ENCODE measurements at places on chromosomes 13 and 19.

- no peak for DNase-seq
Measured at GRCh38 chr13:51020600-51020999, 90.5 kb downstream of the C13orf42 start.

DNA sequence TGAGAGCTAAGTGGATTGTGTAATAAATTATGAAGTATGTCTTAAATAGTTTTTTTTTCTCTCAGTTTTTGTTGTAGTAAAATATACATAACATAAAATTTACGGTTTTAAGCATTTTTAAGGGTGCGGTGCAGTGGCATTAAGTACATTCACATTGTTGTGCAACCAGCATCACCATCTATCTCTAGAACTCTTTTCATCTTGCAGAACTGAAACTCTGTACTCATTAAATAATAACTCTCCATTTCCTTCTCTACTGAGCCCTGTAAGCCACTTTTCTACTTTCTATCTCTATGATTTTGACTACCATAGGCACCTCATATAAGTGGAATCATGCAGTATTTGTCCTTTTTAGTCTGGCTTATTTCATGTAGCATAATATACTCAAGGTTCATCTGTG, 87.1 kb downstream of the GJA3 start:
- no peak for DNase-seq

- DNase-seq, result no peak
Measured at GRCh38 chr13:20831254-20831653, 57.5 kb upstream of the EEF1AKMT1 start.

DNA sequence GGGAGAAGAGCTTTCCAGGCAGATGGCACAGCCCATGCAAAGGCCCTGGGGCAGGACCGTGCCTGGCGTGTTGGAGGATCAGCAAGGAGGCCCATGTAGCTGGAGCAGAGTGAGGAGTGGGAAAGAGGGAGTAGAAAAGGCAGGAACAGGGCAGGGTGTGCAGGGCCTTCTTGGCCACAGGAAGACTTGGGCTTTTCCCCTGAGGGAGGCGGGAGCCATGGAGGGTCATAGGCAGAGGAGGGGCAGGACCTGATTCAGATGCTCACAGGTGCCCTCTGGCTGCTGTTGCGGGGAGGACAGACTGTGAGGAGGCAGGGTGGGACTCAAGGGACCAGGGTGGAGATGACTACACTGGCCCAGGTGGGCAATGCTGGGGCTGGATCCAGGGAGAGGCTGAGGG, 13.8 kb upstream of the PTPRS start:
- no peak for DNase-seq

DNA sequence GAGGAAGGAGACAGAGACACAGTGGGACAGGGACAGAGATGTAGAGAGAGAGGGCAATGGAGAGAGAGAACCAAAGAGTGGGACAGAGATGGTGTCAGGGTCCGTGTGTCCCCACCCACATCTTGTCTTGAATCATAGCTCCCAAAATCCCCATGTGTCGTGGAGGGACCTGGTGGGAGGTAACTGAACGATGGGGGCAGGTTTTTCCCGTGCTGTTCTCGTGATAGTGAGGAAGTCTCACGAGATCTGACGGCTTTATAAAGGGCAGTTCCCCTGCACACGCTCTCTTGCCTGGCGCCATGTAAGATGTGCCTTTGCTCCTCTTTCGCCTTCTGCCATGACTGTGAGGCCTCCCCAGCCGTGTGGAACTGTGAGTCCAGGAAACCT, 7.5 kb upstream of the PLA2G4C start:
- DNase-seq, result no peak

DNA sequence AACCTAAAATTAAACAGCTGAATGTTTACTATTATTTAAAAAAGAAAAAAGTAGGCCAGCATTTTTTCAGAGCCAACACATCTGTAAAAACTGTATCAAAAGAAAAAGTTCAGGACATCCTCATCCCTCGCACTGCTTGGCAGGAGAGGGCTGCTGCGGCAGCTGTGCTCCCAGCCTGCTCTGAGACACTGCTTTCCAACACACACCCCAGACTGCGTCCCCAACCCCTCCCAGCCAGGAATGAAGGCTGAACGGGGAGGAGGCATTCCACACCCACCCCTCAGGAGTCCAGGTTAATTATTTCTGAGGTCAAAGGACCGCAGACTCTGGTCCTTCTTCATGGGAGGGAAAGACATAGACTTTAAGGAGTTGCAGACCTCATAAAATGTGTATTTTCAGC, 43.1 kb downstream of the COL4A1 start:
- no peak for DNase-seq

- DNase-seq, result no peak
Measured at GRCh38 chr19:46824890-46825730, 25.5 kb downstream of the AP2S1 start.

- DNase-seq, result no peak
Measured at GRCh38 chr19:49851456-49852259, 699 bp downstream of the PTOV1 start.

- DNase-seq, result no peak
Measured at GRCh38 chr13:33757713-33758112, 60.2 kb upstream of the RFC3 start.

DNA sequence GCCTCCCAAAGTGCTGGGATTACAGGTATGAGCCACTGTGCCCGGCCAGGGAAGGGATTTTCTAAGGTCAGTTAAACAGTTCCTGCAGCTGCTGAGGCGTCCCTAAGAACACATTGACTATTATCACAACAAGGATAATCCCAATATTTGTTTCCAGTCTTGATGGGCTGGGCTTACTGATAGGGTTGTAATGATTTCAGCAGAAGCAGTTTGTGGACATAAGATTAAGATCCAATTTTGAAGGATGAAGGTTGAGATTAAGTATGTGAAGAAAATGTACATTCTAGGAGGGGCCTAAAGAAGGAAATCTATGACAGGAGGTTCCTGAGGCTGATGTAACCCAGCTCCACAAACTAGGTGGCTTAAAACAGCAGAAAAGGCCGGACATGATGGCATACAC, 10.7 kb upstream of the CCDC124 start:
- no peak for DNase-seq

- no peak for DNase-seq
Measured at GRCh38 chr19:44706506-44707236, 7.7 kb downstream of the CEACAM16 start.

- DNase-seq, result no peak
Measured at GRCh38 chr19:28027116-28027515, 1185.8 kb downstream of the UQCRFS1 start.

DNA sequence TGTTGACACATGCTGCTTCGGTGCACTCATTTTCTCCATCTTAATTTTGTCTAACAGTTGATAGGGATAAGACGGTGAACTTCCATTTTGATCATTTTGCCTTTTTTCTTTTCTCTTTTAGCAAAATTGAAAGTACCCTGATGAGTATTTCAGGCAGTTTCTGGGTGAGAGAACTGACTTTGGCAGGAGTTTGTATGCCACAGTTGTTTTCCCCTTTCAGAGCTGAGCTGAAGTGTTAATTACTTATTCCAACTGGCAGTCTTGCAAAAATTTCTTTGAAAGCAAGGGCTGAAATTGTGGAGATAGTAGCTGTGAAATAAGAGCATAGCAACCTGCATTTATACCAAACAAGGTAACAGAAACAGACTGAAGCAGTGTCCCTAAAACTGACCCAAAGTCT, 180.2 kb downstream of the SLITRK5 start:
- no peak for DNase-seq

DNA sequence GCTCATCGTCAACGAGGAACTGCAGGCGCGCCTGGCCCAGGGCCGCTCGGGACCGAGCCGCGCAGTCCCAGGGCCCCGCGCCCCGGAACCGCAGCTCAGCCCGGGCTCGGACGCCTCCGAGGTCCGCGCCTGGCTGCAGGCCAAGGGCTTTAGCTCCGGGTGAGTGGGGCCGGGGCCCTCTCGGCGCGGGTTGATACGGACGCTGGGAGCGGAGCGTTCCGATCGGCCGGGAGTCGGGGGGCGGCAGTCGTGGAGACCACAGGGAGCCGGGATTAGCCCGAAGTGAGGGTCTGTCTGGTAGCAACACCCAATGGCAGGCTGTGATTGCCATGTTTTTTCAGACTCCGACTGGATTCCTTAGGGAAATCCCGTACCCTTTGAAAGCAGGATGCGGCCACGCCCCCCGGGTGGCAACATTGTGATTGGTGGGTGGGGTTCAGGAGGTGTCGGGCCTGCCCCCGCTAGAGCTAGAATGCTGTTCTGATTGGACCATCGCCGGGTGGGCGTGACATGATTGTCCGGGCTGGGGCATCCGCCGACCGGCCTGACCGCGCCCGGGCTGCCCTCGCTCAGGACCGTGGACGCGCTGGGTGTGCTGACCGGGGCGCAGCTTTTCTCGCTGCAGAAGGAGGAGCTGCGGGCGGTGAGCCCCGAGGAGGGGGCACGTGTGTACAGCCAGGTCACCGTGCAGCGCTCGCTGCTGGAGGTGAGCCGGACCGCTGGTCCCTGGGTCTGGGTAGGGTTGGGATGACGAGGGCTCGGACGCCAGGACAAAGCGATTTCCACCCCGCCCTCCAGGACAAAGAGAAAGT, 11.3 kb downstream of the EPS8L1 start:
- DNase-seq, result peak; percentile 99

DNA sequence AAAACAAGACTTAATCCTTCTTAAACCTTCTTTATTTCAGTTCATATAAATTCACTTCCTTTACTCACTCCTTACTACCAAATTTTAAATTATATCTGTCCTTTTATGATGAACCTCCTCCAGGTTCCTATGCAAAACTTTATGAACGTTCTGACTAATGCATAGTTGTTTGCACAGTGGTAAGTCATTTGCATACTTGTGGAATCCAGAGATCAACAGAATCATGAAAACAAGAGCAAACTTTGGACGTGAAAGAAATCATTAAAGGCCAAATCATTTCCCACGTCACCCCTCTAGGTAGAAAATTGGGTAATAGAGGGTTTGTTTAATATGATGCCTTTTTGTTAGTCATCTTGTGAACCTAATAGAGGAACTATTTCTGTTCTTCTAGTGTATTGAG, 32.3 kb upstream of the MYCBP2 start:
- no peak for DNase-seq

DNA sequence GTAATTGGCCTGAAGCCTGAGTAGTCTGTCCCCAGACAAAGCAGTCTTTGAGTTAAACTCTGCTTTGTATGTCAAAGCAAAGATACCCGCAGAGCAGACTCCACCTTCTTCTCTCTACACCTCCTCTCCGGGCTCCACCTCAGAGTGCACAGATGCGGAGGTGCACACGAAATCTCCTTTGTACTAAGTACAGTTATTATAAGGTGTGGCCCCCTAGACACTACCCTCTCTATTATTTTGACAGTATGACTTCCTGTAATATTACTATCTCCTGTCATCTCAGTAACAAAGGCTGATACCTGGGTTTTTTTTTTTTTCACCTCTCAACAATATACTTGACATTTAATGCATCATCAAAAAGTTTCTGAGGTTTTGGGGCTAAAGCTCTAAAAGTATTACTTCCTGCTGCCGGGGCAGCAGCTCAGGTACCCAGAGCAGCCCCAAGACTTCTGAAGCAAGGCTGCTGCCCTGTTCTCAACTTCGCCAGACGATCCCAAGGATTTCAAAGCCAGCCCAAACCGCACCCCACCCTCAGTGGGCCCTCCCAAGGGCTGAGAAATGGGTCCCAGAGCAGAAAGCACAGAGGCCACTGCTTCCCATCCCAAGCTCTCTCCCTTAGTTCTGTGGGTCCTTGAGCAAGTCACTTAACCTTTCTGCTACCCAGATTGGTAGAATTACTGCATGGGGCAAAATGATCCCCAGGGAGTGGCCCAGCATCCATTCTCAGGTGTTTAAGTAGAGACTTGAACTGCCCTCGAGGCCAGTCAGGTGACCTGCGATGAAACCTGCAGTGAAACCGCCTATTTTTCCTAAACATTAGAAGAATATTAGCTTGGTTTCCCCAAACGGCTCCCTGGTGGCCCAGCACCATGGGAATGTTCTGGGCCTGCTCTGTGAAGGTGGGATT, 180.6 kb downstream of the FOXO1 start:
- DNase-seq, result no peak

DNA sequence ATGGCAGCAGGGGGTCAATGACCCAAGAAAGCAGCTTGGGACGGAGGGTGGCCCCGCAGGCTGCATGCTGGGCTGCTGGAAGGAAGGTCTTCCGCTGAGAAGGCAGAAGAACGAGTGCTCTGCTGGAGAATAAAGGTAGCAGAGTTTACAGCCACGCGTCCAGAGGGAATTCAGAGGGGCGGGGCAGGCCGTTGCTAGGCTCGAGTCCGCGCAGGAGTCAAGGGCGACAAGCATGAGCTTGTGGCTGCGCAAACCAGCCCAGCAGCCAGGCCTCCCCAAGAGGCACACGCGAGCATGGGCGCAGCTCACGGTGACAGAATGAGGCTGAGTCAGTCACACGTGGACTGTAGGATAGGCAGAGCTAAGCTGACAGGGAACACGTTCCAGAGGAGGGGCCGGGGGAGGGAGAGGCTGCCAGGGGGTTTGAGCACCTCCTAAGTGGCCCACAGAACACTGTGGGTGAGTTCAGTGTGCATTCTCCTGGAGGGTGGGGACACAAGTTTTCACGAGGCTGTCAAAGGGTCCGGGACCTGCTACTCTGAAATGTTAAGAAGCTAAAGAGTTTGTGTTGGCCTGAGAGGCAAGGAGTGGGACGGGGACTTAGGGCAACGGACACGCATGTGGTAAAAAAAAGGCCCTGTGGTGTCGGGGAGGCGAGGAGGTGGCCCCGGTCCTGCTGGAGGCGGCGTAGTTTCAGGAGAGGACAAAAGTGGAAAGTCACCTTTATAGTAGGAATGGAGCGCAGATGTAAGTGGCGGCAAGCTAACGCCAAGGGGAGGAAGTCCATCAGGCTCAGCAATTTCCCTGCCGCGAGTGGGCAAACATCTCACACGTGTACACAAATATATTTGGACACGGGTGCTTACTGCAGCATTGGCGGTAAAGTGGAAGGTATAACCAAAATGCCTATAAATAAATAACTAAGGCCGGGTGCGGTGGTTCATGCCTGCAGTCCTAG, 17.7 kb downstream of the RFX2 start:
- DNase-seq, result peak; percentile 27

GRCh38 chr13:111247552-111247951, 72.9 kb upstream of the TEX29 start:
- DNase-seq, result no peak

DNA sequence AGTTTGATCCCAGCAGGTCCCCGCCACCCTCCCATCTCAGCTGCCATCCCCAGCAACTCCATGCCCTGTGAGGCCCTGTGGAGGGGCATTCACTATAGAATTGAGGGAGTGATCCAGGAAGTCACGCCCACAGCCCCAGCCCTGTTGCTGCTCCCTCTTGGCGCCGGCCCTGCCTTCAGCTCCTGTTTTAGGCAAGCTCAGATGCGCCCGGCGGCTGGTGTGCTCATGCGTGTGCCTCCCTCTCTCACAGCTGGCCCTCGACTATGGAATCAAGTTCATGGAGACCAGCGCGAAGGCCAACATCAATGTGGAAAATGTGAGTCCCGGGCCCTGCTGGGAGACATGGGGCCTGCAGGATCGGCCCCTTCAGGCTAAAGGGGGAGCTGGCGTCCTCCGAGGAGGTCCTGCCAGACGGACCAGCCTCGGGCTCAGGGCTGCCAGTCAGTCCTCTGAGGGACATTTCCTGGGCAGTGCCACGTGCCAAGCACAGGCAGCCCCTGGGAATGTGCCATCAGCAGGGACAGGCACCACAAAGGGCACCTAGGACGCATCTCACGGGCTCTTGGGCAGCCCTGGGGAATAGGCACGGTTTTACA, 15.6 kb upstream of the HSH2D start:
- no peak for DNase-seq
